ENCODE measurements at places on chromosomes 2 and 18.

DNA sequence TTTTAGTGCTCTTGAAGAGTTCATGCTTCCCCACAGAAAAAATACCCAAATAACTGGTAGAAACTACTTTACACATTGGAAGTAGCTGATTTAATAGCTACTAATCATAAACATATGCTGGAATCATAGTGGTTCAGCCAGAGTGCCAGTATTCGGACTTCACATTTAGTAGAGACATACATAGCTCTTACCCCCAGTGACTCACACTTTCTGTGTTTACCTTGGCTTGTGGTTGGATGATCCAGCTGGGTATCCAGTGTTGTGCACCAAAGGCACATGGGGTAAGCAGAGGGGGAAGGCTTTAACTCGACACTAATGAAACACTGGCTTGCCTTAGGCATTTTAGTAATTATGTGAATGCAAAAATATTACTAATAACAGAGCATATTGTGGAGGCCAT lies 18.1 kb downstream of the ARHGAP28 start:
- no peak for DNase-seq

- DNase-seq, result no peak
Observed at GRCh38 chr2:52500561-52500960, 1267.0 kb upstream of the CHAC2 start.

DNA sequence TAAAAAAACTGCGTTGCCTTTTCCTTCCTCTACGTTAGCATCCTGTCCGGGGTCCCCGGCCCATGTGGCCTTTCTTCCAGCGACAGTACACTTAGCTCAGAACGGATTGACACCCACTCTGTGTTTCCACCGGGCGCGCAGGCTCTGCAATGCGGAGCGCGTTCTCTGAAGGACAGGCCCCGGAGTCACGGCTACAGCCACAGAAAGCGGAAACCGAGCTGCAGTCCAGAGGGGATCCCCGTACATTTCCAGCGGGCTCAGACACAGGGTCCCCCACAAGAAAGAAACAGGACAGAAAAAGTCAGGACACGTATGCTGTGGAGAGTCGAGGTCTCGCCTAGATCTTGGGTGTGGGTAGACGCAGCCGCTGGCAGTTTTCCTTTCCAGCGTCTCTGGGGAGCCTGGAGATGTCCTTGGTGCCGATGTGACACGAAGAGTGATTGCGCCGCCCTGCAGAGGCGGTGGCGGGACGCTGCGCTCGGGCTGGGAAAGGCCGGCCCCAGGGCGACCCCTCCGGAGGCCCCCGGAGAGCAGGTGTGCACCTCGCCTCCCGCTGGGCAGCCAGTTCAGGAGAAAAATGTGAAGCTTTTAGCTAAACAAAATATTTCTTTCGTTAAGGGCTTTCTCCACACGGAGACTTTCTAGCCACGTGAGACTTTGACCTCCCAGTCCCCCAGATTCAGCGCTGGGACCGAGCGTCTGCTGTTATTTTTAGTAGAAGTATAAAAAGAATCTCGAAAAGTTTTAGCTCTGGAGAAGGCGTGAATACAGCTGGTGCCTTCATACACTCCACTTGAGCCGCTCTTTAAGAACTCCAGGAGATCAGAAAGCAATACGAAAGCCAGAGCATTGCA lies 1.3 kb upstream of the ACKR3 start:
- peak; percentile 27 for DNase-seq

GRCh38 chr2:97911922-97912575 lies 83.7 kb downstream of the TMEM131 start:
- no peak for DNase-seq

DNA sequence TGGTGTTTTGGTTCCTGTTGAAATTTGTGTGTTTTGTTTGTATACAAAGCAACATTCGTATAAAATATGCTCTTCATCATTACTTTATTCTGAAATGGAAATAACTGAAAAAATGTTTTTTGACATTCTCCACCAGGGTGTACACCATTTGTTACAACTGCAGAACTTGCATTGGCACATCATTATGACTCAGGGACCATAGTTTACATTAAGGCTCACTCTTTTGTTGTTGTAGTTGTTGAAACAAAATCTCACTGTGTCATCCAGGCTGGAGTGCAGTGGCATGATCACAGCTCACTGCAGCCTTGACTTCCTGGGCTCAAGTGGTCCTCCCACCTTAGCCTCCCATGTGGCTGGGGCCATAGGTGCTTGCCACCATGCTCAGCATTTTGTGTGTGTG lies 676.6 kb downstream of the TDRD15 start:
- DNase-seq, result no peak

GRCh38 chr18:49400398-49401072 lies 59.9 kb downstream of the DYM start:
- DNase-seq, result no peak

DNA sequence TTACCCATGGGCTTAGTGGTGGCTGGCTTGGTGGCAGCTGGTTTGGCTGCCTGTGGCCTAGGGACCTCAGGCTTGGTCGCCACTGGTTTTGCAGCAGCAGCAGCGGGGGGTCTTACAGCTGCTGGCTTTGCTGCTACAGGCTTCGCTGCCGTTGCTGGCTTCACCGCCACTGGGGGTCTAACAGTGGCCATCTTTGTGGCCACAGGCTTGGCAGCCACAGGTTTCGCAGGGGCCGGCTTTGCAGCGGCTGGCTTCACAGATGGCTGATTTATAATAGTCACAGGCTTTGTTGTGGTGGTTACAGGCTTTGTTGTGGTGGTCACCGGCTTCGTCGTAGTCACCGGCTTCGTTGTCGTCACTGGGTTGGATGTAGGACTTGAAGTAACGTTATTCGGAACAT lies 77.8 kb downstream of the COL6A3 start:
- no peak for DNase-seq
